ENCODE measurements at places on chromosomes 7 and 10.

DNA sequence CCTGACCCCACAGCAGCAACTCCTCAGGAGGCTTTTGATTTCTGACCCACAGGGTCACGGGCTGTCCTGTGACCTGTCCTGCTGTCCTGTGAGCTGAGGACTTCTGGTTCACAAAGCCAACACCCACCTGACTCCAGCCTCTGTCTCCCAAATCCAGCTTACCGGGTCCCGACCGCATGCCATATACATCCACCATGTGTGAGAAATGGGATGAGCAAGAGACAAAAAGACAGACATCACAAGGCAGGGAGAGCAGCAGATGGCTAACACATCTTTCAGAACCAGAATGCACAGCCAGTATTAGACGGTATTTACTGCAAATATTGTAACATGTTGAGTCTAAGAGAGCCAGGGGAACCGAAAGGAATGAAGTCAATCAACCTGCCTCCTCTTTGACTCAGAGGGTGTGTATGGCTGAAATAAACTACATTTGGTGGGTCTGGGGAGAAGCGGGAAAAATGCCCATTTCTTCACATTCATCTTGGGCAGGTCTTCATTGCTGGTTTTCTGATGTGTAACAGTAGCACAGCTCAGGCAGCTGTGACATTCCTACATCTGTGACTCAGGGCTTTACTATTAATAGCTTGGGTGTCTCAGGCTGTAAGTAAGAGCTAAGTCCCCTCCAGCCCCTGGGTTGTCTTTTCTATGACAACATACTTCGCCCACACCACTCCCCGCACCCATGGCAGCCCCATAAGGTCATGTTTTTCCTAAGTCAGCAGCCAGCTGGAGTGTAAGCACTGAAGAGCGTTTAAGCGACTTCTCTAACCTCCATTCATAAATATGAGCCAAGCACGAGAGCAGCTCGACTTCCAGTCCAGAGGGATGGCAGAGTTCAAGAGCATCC, 25.0 kb downstream of the ABLIM1 start:
- no peak for DNase-seq

DNA sequence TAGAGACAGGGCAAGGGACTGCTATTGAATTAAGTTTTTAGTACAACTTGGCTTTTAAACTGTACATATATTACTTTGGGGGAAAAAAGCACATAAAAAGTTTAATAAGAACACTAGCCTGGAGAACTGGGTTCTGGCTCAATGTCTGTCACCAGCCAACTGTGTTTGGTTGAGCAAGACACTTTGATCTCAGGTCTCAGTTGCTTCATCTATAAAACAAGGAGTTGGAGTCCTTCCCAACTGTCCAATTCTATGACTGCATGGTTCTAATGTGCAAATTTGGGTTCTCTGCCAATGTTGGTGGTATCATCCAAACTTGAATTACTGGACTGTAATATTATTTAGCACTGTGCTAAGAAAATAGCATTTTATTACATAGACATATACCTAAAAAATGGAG, 50.3 kb downstream of the ATXN7L1 start:
- DNase-seq: no peak

DNA sequence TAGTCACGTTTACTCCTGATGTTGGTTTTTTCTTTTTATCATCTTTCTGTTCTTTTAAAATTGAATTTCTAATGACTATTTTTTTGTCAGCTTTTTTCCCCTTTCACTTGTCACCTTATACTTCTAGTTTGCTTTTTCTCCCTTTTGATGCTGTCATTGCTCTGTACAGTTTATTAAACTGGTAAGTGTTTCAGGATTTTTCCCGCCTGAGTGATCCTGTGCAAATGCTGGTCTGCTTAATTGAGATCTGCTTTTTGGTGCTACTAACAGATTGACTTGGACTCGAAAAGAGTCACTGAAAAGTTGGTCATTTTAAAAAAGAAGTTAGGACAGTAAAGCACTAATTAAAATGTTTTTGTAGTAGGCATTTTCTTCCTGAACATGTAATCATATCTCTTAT, 95.2 kb downstream of the PHTF2 start:
- no peak for DNase-seq

DNA sequence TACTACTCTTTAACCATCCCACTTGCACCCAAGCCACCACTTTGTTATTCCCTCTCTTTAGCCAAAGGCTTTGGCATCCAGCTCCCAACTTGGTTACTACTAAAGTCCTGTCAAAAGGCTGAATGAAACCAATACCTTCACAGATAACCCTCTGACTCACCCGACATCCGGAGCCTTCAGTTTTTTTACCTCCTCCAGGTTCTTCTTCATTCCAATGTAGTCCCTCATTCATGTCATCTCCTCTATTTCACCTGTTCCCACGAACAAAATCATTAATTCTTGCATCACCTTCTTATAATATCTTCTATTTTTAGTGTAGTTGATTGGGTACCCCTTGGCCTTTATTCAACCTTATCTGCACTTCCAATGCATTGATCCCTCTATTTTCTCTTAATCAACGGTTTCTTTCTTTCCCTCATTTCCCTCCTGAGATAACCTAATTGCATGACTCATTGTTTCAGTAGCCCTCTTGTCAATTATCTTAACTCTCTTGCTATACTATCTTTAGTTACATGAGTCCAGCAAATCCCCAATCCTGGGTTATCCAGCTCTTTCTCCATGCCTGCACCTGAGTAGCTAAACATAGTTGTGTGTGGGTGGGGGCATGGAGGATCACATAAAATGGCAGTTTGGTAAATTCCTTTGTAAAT, 87.2 kb upstream of the COL1A2 start:
- no peak for DNase-seq

- no peak for DNase-seq
Measured at GRCh38 chr7:144565586-144565985, 162.1 kb upstream of the NOBOX start.

- no peak for DNase-seq
Measured at GRCh38 chr7:154906736-154907355, 96.1 kb downstream of the PAXIP1 start.

GRCh38 chr7:149414745-149415390, 46.0 kb downstream of the ZNF777 start:
- no peak for DNase-seq

DNA sequence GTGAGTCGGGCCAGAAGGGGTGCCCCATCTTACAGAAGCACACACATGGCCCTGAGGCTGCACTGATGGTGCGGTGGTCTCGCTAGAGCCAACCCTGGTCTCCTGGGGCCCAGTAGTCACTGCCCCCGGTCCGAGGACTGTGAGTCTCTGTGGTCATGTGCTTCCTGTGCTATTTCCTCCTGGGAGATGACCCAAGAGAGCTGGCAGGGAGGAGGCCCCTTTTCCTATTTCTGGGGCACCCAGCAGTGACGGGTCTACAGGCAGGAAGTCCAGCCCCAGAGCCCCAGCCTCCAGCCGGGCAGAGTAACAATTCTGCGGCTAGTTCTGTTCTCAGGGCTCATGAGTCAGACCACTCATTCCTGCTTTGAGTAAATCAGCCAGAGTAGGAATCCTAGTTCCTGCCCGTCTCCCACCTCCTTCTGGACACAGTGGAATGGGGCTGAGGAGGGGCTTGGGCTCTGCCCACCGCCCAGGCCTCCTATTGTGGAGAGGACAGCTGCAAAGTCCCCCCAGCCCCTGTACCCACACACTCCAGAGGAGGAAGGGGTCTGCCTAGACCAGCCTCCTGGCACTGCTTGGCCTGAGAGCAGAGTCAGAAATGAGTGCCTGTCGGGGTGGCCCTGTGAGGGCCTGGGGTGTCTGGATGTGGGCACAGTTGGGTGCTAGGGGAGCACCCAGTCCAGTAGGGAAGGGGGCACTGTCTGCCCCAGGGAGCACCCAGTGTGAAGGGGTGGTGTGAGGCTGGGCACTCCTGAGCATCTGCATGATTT, 80.5 kb upstream of the PPIF start:
- DNase-seq: no peak

DNA sequence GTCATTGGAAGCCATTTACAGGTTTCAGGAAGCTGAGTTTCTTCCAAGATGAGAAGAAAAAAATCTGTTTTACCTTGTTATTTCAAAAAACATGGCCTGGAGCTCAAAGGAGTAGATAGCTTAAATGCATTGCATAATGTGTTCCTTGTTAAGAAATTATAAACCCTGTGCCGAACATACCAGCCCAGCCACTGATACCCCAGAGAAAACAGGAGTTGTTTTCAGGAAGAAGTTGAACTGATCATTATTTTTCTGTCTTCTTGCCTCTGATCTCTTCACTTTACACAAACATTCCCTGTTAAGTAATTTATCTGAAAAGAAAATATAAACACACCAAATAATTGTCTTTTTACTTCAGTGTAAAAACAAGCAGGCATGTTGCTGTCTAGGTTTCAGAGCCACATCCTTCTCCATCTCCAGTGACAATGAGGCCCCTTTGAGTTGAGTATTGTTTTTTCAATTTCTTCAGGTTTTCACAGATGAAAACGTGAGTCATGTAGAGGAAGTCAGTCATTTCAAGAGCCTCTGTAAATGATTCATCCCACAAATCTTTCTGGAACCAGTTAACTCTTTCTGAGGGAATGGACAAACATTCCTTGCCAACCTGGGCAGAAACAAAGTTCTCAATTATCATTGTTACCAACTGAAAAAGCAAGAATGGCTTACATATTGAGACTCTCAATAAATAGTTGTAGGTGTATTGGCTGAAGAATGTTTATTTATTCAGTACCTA, 244.2 kb downstream of the IPMK start:
- DNase-seq: no peak

- no peak for DNase-seq
Measured at GRCh38 chr10:132624847-132625471, 87.4 kb downstream of the INPP5A start.

GRCh38 chr7:140621401-140622021, 19.1 kb downstream of the DENND2A start:
- no peak for DNase-seq

DNA sequence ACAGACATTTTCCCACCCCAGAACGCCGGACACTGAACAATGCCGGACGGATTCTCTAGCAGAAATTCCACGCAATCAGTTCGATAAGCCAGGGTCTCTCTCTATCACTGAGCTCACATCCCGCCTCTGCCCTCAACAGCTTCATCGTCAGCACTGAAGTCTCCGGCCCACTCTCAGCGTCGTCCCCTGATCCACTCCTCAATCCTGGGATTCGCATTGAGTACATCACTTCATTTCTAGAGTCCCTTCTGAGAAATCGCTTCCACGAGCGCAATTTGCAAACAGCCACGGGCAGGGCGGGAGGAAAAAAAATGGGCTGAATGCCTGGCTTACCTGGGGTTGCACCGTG, 365 bp downstream of the YME1L1 start:
- DNase-seq: no peak

- no peak for DNase-seq
Measured at GRCh38 chr7:55622241-55622640, 49.9 kb upstream of the VOPP1 start.

DNA sequence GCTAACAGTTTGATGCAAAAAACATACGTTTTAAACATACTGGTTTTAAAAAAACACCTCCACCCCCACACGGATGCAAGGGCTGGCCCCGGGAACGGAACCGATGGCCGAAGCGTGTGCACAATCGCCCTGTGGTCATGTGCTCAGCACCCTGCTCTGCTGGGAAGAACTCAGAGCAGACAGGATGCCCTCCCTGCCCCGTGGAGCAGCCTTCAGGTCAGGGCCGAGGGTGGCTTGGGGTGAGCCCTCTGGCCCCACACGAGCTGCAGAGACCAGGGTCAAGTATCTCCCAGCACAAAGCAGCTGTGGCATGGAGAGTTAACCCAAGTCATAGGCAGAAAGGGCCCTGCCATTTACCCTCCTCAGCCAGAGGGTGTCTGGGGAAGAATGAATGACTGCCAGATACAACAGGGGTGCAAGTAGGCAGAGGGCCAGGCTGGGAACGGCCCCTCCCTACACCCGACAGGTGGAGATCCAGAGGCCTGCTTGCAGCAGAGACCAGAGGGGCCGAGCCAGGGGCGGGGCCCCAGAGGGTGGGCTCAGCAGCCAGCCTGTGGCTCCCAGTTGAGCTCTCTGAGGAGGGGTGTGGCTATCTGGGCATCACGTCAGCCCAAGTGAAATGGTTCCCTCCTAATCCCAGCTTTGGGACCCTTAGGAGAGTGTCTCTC, 56.8 kb downstream of the ZRANB1 start:
- no peak for DNase-seq

DNA sequence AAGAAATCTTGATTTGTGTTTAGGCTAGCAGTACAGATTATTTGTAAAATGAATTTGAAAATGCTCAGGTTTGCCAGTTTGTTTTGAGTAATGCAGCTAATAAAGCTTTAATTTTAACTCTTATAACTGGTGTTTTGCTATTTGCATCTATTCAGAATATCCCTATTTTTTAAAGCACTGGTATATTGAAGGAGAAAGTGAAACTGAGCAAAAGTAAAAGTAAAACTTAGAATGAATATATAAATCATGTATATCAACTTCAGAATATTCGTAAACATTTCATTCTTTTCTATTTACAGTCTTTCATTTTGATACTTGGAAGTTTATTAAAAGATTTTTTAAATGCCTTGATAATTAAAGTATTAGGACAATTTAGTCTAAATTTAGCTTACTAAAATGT, 26.2 kb downstream of the TASOR2 start:
- DNase-seq: no peak

GRCh38 chr10:111113961-111114757, 37.3 kb downstream of the ADRA2A start:
- DNase-seq: no peak

DNA sequence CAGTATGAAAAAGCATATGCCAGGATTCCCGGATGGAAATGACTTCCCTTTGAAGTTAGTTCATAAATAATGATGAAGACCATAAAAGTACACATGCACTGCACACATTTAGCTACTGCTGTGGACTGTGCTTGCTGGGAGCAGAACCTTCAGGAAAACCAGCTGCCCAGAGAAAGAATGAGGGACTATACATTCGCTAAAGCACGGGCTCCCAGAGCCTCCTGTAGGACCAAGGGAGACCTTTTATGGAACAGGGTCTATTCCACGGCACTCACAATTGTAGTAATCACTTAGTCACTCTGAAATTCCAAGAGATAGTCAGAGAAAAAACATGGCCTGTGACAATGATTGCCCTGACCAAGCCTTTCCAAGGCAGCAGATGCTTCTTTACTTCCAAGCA, 24.1 kb downstream of the SORCS3 start:
- DNase-seq: no peak

DNA sequence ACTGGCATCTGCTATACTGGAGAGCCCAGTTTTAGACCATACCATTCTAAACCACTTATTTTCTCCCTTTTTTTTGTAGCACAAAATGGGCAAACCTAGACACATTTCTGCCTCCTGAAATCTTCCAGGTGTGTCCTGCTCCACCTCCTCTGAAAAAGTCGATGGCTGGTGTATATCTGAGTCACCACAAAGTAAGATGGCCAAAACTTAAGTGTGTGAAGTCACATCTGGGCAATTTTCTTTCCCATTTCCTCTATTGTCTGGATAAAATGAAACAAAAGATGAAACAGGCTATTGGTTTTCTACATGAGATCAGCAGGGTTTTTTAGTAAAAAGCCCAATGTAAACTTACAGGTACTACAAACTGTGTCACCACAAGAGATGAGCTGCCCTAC, 65.5 kb downstream of the OSBPL3 start:
- no peak for DNase-seq

Data from NCI-H1694 (cell line).